Stimulated activated CD4-positive, alpha-beta T cell treated with anti-CD3 and anti-CD28 coated beads, Interleukin-1b, Interleukin-23, amount 100 ng/mL, for 1 hour (primary cell): ENCODE measurements at places on chromosomes 1 and 21.

- DNase-seq: no peak
These were observed 12.5 kb downstream of the SDC3 start for GRCh38 chr1:30895944-30896660.

DNA sequence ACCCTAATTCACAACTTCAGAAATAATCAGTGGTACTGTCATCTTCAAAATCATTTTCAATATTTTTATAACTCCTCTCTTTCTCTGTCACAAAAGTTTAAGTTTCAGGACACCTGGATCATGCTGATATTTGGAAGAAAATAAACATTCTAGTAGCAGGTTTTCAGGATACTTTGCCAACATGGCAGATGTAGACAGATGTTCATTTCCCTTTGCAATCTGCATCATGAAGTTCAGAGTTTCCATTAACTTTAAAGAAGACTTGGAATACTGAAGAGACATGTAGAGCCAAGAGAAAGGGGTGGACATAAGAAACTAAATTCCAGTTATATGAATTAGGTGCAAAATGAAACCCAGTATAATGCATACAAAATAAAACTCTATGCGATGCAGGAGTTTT lies 218.1 kb downstream of the USH2A start:
- DNase-seq: no peak

DNA sequence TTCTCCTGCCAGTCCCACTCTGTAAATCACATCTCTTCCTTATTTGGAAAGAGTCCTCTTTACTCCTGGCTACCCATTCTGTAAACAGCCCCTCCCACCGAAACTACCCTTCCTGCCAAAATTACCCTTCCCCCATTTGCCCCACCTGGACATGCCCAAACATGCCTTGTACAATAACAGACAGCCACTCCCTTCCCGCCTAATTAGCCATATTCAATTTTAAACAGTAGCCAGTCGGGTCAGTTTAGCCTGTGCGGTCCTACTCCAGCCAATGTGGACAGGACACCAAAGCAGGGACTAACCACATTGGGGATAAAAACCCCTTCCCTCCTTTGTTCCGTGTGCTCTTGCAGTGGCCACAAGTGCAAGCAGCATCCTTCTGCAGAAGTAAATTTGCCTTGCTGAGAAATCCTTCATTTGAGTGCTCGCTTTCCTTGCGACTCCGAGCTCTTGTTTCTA lies 56.3 kb upstream of the MAP10 start:
- DNase-seq: no peak

DNA sequence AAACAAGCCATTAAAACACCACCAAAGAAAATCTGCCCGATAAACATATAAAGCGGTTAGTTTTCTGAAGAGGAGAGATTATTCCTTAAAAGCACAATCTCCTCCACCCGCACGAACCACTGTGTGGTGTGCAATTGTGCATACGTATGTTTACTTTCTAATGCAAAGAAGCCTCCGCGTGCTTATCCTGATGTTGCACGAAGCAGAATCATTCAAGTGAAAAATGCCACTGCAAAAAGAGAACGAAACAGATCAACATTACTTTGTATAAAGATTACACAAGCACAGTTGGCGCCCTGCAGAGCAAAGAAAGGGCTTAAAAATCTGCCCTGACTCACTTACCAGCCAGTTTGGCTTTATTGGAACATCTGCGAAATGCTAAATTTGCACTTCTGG lies 166.8 kb downstream of the ZNF281 start:
- no peak for DNase-seq

- no peak for DNase-seq
These were observed 13.0 kb downstream of the PCNX2 start for GRCh38 chr1:233282582-233282886.

DNA sequence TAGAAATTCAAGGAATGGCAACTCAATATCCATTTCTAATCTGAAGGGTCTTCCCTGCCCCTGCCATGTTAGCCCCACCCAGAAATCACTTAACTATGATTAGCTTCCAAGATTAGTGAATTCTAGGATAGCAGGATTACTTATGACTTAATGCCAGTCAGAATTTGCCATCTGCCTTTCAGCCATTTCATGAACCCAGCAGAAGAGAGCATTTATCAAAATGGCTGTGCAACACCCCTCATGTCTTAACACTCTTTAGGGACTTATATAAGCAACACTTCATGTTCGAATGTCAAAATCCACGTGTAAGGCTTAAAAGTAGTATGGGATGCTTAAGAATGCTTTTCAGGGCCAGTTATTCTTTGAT lies 288.5 kb downstream of the NFIA start:
- DNase-seq: no peak

DNA sequence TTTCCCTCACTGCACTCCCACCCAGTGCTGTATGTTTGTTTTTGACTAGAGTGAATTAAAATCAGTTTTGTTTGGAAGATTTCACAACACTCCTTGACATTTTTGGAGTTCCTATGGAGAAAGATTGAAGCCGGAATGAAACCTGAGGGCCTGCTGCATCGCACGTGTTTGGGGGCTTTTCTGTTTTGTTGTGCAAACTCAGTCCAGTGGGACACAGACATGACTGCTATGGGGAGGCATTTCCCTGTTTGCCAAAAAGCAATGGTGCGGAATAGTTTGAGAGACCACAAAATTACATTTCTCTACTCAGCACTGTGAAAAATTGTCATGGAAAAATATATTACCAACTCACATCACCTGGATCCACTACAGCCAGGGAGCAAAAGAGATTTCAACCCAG lies 43.8 kb upstream of the KCNE2 start:
- no peak for DNase-seq

- DNase-seq: no peak
These were observed 29.3 kb upstream of the ZBTB8A start for GRCh38 chr1:32509939-32510338.

DNA sequence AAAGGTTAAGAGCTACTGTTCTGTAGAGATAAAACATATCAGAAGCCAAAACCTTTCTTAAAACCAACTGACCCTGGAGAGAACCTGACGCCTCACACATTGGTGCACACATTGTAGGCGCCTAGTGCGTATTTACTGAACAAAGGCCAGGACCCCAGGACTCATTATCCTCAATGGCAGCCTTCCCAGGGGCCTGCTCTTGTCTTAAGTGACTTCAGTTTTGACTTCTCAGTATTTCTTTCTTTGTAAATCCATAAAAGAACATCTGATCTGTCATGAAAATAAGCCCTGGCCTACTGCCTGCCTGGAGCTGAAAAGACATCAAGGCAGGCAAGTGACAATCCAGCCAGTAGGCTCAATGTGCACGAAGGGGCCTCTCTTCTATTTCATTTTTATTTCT lies 27.6 kb downstream of the ABCA4 start:
- DNase-seq: no peak

DNA sequence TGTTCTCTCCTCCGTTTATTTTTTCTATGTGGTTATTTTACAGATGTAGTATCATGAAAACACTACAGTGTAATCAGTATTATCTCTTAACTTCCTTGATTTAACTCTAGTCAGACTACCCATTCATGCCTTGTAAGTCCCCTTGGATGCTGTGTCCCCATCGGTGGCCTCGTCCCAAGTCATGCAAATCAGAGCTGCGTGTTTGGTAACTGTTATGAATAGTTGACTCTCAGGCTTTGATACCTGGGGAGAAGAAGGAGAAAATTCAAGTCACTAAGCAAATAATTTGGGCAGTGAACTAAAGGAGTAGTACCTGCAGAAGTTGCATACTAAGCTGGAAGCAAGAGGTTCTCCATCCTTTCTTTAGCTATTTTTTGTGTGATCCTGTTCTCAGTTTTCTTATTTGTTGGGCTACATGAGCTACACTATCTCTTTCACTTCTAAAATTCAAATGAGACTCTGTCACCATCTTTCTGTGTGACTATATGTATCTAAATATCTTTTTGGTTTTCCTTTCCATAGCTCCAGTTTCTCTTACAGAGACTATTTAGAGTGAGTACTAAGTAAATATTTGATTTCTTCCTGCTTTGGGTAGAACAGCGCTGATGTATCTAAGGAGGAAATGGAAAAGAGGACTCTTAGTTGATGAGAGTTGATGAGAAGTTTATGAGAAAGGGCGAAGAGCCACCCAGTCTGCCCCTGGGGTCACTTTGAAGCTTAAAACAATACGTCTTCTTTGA lies 50.9 kb downstream of the VANGL2 start:
- DNase-seq: no peak

DNA sequence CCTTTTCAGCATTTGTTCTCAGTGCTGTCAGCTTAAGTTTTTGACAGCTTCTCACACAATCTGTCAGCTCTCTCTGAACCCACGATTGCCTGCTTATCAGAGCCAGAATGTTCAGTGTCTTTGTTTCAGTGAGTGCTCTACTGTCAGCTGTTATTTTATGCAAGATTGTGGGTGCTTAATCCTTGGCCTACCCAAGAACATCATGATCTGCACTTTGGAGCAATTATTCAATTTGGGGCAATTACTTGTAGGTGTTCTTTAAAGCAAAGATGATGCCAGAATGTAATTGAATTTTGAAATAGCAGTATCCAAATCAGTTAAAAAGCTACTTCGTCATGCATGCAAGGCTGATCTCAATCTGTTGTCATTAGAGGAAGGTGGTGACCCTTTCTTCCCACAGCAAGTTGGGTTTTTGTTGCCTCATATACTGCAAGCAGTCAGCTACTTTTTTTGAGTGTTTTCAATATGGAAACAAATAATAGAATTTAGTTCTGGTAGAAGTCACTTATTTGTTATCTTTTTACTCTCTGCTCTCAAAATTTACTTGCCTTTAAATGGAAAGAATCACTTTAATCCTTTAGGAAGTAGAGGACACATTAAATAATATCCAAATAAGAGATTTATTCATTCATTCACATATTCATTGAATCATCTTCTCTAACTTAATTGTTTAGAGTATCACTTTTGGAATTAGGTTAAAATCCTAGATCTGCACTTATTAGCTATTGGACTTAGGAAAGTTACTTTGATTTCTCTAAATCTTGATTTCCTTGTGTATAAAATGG lies 253.5 kb upstream of the CACYBP start:
- DNase-seq: no peak

- DNase-seq: no peak
These were observed 111.5 kb downstream of the SIM2 start for GRCh38 chr21:36810443-36810842.

GRCh38 chr1:52825868-52826267 lies 16.7 kb upstream of the ZYG11A start:
- no peak for DNase-seq

GRCh38 chr21:33019885-33020557 lies 5.7 kb upstream of the OLIG2 start:
- no peak for DNase-seq

GRCh38 chr1:1035291-1035943 lies 15.5 kb downstream of the AGRN start:
- DNase-seq: no peak

DNA sequence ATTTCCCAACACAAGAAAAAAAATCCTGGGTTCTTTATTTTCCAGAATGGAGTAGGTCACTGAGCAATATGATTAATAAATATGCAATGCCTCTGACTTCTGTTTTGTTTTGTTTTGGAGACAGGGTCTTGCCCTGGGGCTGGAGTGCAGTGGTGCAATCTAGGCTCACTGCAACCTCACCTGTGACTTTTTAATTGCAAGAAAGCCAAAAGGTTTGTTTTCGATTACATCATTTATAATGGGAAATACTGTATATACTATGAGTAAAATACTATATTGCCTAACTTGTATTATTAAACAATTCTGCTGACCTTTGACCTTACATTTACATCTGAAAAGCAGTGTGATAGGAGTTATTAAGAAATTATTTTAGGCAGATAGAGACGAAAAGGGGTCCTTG lies 11.6 kb upstream of the CD46 start:
- DNase-seq: no peak

GRCh38 chr1:7046314-7046713 lies 261.1 kb downstream of the CAMTA1 start:
- DNase-seq: no peak

DNA sequence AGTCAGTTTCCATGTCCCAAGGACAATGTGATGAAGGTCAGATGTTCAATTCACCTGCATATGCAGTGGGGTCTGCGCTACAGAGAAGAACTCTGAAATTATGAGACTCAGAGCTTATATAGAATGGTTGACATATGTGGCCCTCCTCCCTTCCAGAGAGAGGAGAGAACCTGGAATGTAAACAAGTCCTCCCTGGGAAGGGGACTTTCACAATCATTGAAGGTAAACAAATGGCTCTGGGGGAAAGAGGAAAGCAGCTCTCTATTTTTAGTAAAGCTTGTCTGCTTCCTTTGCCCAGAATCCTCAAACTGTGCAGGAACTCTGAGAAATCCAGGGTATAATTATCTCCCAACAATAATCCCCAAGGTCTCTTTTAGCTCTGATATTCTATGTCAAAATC lies 9.8 kb downstream of the OVGP1 start:
- no peak for DNase-seq

DNA sequence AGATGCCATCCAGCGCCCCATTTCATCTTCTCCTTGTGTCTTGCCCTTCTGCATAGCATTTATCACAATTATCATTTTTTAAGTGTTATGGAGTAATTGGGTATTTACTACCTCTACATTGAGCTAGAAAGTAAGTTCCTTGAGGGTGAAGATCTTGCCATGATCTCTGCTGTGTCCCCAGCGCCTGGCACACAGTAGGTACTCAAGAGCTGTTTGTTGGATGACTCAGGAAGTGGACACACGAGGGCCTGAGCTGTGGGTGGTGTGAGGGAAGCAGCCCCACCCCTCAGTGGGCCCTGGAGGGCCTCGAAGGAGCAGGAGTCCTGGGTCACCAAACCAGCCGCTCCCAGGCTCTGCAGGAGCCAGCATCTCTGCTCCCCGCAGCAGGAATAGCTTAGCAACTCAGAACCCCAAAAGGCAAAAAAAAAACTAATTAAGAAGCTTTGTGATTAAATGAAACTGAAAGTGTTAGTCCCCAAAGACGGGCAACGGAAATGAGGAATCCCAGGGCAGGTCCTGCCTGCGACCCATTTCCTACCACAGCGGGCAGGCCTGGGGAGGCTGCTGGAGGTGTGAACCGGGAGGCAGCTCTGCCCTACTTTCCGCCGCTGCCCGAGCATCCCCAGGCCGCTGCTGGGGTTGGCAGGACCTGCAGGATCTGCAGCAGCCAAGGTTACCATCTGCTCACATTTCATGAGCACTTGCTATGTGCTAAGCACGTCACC lies 87.7 kb downstream of the LACTBL1 start:
- DNase-seq: no peak

DNA sequence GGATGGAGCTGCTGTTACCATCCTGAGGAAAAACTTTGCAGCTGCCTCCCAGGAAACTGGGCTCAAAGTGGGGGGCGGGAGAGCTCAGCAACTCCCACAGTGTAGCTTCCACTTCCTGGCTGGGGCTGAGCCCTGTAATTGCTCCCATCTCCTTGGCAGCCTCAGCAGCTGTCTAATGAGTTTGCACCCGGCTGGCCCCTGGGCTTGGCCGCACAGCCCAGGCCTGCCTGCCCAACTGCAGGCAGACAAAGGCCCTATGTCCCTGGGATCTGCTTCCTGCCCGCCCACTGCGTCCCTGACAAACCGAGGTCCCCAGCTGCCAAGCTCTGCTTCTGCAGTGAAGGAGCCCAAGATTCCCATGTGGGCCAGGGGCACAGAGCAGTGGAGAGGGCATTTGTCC lies 30.1 kb downstream of the EDN2 start:
- no peak for DNase-seq
